Stimulated activated CD8-positive, alpha-beta memory T cell treated with anti-CD3 and anti-CD28 coated beads, Interleukin-15, amount 100 ng/mL, for 24 hours (primary cell): ENCODE measurements at places on chromosomes 12 and 14.
A peak's percentile ranks its signal among the peaks of the same experiment; 100 is the strongest.

DNA sequence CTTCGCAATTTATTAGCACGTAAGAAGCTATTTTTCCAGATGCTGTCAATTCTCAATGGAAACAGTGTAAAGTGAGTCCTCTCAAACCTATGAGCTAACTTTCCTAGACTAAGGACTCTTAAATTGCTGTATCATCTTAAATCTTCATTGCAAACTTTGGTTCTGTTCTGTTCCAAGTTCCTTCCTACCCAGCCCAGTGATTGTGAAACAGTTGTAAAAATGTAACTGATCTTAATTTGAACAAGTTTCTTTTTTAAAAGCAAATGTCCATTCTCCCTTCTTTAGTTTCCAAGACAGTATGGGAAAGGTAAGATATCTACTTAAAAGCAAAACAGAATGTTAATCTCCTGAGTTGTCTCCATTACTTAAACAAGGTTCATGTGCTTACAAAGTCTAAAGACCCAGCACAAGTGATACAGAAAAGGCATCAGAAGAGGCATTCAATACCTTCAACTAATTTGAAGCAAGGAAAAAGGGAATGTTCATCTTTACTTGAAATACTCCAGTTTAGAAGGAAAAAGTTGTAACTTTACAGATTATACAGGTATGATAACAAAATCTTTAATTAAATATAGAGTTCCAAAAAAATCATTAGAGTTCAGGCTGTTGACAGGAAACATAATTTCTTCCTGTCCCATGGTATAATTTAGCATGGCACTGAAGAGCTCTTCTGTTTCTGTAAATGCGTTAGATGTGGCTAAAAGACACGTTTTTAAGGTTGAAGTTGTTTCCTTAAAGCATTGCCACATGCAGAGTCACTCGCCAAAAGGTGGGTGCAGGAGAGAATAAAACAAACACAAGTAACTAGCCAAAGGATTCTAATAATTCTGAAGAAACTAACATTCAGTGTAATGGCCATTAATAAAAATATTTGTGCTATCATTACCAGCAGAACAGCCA, 101.5 kb upstream of the USP15 start:
- no peak for DNase-seq

- no peak for DNase-seq
Observed at GRCh38 chr12:59240048-59240447, 319.7 kb upstream of the LRIG3 start.

GRCh38 chr14:68147303-68147702, 327.7 kb downstream of the RAD51B start:
- DNase-seq, result no peak

DNA sequence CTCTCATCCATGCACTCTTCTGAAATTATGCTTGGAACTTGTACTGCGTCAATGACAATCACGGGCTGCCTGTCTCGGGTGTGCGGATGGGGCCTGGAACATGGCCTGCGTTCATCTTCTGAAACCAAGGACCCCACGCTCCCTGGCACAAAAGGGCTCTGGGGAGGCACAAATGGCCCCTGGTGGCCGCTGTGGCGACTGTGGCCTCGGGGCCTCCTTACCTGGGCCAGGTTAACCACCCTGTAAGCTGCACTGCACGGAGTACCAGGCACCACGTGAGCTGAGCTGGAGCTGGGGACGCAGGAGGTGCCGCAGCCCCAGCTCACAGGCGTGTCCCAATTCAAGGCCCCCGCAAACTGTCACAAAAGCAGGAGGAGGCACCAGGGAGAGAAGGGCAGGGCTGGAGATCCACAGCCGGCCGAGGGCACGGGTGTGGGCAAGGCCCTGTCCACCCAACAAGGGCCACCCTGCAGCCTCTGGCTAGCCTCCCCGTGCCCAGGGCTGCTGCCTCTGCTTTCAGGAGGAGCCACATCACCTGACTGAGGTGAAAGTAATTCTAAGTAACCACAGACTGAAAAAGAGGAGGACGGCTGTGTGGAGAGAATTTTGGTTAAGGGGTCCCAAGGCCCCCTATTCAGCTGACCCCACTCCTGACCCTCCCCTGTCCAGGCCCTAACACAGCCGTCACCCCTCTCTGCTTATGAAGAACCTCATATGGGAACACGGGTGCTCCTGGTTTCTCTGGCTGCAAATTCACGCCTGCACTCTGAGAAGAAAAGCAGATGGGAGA, 61.1 kb upstream of the GALNT9 start:
- no peak for DNase-seq

- no peak for DNase-seq
Observed at GRCh38 chr12:12592930-12593329, 18.7 kb upstream of the CREBL2 start.

DNA sequence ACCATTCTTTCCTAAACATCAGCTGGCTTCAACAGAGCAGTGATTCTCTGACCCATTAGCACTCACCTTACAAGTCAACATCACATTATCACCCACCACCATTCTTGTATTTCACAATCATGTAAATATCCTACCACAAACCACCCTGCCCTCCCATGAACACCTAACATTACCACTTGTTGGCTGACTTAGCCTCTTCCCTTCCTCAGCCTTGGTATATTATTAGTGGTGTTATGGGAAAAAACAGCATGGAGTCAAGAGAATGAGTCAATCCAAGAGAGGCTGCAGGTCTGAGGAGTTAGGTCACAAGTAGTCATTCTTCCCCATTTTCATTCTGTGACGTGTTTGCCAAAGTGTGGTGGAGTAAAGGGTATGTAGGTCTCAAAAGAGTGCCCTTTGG, 22.3 kb upstream of the MGP start:
- DNase-seq, result no peak

DNA sequence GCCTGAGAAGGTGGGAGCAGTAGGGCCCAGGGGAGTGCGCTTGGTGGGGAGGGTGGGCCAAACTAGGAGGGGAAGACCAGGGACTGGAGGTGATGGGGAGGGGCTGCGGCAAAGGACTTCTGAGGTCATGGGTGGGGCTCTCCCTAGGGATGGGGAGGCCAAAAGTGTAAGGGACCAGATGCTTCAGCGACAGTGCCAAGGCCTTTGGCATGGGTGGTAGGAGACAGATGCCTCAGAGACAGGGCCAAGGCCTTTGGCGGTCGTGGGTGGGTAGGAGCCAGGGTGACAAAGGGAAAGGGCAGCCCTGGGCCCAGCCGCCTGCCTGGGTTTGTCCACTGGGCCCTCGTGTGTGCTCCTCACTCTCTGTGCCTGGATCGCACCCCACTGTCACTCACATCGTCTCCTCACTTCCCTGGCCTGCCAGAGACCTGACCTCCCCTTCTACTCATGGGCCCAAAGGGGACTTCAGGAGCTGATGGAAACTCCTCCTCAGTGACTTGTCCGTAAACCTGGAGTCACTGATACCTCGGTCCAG, 13.2 kb upstream of the RABGGTA start:
- DNase-seq, result no peak

GRCh38 chr12:6234214-6234613, 34.0 kb downstream of the CD9 start:
- DNase-seq, result no peak

GRCh38 chr14:75200451-75200850, 24.0 kb upstream of the TMED10 start:
- no peak for DNase-seq

DNA sequence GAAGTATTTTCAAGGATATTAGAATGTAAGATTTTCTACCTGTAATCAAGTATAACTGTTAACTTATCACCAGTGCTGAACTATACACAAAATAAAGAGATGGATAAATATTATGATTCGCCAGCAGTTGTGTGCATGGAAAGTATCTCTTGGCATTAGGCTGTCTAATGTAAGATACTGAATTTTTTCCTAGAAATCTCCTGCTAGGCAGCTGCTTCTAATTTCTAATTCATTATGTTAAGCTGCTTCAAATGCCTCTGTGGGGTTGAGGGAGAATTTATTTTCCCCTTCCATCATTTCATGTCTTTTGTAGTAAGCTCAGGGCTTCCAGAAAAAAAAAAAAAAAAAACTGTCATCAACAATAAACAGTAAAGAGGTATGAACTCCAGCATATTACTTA, 516.0 kb downstream of the DIO2 start:
- no peak for DNase-seq

DNA sequence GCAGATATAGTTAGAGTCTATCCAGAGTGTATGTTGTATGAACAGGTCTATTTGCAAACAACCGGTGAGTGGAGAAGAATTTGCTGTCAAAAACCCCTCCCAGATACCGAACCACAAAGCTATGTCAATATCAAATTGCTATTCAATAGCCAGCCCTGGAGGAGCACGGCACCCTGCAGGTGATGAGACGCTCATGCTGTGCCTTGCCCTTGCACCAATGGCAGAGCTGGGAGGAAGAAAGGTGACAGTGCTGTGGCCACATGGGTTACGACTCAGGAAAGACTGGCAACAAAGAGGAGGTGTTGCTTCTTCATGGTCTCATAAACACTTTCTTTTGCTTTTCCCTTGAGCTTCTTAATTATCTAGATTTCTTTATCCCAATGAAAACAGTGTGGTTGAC, 55.7 kb downstream of the PAX9 start:
- no peak for DNase-seq

- no peak for DNase-seq
Observed at GRCh38 chr14:25103271-25103670, 53.3 kb upstream of the STXBP6 start.

DNA sequence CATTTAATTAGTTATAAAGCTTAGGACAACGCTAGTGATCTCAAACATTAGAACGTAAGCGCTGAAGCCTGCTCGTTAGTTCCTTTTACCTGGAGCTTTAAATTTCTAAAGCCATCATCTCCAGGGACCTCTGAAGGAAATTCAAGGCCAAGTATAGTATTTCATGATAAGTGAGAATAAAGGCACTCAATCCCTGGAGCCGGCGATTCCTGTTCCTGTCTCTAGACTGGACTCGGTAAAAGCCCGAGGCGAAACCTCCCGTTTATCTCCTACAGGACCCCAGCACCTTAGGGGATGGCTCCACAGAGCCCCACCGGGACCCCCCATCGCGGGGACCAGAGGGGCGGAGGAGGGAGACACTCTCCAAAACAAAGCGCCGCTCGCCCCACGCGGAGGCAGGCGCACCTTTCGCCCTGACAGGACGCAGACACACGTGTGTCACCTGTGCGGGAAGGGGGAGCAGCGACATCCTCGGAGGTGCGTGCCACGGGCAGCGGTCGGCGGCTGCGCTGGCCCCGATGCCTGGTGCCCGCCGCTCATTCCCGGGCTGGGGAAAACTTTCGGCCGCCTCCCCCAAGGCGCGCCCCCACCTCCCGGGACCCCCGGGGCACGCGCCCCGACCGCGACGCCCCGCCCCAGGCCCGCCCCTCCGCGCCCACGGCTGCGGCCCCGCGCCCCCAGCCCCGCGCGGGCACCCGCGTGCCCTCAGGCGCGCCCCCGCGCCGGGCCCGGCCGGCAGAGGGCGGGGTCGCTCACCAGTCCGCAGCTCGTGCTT, 678 bp downstream of the RPS6KA5 start:
- DNase-seq, result peak; percentile 30

GRCh38 chr14:94408546-94409095, 20.2 kb upstream of the SERPINA1 start:
- DNase-seq, result no peak

GRCh38 chr12:91952916-91953315, 192.7 kb downstream of the BTG1 start:
- DNase-seq, result no peak

GRCh38 chr14:21735200-21735599, 61.6 kb upstream of the OR4E1 start:
- no peak for DNase-seq

DNA sequence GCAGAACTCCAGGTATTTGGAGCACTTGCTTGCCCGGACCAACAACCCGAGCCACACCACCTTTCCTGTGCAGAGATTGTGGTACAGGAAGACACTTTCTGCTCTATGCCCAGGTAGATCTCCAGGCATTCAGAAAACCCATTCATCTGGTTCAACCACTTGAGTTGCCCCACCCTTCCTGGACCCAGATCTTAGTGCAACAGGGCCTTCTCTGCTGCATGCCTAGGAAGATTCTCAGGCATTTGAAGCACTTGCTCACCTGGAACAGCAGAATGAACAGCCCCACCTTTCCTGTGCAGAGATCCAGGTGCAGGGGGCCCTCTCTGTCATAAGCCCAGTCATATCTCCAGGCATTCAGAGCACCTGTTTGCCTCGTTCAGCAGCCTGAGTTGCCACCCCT, 412.8 kb upstream of the MGAT4C start:
- DNase-seq, result no peak

DNA sequence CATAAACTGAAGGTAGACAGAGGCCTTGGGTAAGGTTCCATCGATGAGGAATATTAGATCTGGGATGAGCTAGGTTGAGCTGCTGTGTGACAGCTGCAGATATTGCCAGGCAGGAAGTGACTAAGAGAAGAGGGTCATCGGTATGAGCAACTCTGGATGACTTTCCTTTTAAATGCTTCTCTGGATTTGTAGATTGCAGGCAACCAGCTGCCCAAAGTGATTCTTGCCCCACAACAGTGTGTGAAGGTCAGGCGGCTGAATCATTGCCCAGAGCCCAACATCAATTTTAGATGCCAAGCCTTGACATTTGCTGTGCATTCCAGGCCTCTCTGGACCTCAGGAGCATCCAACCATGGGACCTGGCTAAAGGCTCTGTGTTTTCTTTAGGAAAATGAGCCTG, 255.9 kb downstream of the DPF3 start:
- no peak for DNase-seq

GRCh38 chr14:68182492-68182891, 362.9 kb downstream of the RAD51B start:
- no peak for DNase-seq

- no peak for DNase-seq
Observed at GRCh38 chr12:4107436-4107878, 166.1 kb upstream of the CCND2 start.

- no peak for DNase-seq
Observed at GRCh38 chr14:34628681-34629135, 1.2 kb downstream of the SNX6 start.

DNA sequence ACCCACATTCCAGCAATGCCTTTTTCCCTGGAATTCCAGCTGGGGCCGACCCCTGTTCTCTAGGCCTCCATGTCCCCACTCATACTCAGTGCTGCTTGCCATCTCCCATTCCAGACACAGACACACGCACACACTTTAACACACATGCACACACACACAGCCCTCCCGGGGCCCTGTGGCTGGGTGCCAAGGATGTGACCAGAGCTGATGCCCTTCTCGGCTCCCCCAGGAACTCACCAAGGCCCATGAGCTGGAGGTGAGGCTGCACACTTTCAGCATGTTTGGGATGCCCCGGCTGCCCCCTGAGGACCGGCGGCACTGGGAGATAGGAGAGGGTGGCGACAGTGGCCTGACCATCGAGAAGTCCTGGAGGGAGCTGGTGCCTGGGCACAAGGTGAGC, 4.3 kb downstream of the PLEKHG6 start:
- no peak for DNase-seq

DNA sequence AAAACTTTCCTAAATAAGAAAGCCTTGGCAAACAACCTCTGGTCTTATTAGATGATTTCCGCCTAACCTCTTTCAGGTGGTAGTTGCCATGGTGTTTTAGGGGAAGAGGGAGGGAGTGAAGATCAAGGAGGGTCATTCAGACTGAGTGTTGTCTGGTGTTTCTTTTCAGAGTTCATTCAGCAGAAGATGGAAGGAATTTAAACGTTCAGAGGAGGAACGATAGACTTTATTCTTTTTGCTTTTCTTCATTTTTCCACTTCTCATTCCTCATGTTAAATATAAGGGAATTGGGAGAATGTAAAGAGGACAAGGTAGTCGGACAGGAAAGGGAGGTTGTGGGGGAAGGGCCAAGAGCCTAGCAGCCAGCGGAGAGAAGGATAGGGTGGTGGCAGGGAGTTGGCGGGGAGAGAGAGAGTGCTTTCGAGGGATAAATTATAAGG, 17.4 kb upstream of the SALL2 start:
- no peak for DNase-seq
